Right cardiac atrium (tissue), 5 donors: ENCODE measurements at places on chromosomes 12 and 14.
A peak's percentile ranks its signal among the peaks of the same experiment; 100 is the strongest.

DNA sequence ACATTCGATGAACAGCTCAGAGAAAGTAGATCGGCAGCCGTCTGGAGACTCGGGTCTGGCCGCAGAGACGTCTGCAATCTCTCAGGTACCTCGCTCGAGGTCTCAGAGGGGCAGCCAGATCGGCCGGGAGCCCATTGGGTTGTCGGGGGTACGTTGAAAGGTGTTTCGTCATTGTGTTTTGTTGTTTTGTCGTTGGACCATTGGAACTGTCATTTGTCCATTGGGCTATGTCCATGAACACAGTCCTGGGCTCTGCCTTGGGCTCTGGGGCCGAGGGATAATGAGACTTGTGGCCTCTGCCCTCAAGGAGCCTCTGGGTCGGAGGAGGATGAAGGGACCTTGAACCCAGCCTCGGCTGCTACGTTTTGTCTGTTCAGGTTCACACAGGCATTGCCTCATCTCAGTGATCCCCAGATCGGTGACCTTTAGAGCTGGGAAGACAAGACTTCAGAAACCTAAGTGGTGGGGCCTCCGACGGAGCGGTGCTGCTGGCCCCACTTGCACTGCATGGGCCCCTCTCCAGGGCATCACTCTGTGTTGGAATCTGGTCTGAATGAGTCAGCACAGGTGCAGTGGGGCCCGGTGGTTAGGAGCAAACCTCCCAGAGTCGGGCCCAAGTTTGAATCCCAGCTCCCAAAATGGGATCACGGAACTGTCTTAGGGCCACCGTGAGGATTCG, 23.6 kb upstream of the MLXIP start:
- DNase-seq = no peak

DNA sequence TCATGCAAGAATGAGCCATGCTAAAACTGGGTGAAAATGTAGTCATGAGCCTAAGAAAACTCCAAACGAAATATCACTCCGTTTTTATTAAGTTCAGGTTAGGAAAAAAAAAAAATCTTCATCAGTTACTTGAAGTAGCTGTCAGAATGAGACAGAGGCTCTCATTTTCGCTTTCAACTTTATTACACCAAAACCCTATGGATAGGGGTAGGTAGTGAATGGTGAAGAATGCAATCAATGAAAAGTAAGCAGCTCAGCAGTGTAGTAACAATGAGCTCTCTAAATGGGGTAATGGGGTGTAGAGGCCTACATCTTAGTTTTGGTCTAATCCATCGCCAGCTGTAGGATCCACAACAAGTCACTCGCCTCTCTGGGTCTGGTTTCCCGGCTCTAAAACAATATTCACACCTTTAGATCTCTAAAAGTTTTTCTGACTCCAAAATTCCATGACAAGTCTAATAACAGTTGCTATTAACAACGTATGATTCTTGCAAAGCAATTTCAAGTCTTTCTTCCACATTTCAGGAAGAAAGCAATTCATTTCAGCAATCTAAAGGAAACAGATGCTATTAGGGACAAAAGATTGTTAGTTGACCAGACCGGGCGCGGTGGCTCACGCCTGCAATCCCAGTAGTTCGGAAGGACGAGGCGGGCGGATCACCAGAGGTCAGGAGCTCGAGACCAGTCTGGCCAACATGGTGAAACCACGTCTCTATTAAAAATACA, 1.7 kb downstream of the BTBD7 start:
- DNase-seq = peak; percentile 69

- no peak for DNase-seq
Observed at GRCh38 chr12:48952691-48953090, 4.6 kb downstream of the ARF3 start.

DNA sequence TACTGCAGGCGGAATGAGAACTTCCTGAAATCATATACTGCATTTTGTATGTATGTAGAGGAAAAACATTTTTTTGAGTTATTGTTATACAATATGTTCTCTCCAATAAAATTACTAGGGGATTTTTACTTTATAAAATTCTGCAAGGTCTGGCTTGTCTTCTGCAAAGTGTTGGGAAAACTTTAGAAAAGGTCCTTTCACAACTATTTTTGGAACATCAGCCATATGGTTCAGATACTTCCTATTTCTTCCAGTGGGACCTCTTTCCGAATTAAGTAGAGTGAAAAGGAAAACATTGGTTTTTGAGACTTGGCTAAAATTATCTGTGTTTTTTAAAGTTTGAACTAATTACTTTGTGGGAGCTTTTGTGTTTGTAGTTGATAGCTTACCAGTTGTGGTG, 52.7 kb downstream of the DAAM1 start:
- DNase-seq = no peak

- DNase-seq = no peak
Observed at GRCh38 chr14:89292579-89293313, 124.3 kb downstream of the FOXN3 start.

DNA sequence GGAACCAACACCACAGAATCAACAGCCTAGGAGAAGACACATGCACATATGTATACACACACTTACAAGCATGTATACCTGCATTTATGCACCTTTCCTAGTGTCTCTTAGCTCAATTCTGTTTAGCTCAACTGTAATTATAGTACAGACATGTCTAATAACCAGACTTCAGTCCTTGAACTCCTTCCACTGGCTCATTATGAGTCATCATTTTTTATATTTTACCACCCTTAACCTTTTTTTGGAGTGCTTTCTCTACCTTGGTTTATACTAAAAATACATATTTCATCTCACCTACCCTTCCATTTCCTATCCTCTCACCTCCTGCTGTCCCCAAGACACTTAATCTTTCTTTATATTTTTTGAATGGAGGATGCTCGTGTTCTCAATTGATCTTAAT, 110.4 kb downstream of the ARID2 start:
- DNase-seq = no peak

DNA sequence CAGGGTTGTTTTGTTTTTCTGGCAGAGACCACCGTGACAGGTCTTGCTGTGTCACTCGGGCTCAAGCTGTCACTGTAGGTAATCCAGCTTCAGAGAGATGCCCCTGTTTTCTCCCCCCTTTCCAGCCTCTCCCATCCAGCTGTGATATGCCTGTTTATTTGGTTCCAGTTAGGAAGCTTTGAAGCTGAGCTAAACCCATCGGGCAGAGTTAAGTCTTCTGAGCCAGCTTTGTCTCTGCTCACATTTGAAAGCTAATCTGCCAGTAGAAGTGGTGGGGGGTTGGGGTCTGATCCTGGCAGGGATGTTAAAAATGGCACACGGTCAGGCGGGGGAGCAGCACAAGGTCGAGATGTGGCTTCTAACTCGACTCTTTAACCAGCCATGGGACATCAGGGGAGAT, 130.0 kb downstream of the TSPAN9 start:
- peak; percentile 45 for DNase-seq

DNA sequence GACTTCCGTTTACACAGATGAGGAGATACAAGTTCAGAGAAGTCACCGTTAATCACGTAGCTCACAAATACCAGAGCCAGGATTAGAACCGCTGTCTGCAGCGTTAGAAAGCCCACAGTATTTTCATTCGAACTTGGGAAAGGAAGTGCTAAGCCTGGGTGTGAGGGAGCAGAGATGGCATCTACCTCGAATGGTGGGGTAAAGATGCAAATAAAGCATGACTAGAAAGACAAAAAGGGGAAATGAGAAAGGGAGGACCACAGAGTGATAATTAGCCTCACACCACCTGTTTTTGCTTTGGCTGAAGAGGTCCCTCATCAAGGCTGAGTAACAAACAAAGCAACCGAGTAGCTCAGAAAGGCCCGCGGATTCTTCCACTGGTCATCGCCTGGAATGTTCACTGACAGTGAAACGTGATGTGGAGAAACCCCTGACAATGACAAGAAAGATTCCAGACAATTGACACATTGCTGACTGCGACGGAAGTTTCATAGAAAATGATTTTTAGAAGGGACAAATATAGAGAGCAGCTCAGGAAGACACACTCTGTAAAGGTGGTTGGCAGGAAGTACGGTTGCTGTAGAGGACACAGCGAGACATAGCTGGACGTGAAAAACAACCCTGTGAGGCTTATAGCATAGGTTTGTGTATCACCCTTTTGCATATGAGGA, 31.5 kb upstream of the BHLHE41 start:
- DNase-seq = no peak

GRCh38 chr14:86824167-86824566, 1168.8 kb downstream of the GALC start:
- no peak for DNase-seq

GRCh38 chr14:71765505-71765904, 166.7 kb upstream of the RGS6 start:
- DNase-seq = no peak
